ENCODE measurements at places on chromosomes 2 and 18. TPM values are rescaled to one million over a fixed set of nuclear protein-coding genes. Genes with fewer than 3 reads are reported as not detected.
A peak's percentile ranks its signal among the peaks of the same experiment; 100 is the strongest.

Gene TTC39C
- 20.1 TPM for total RNA-seq

Gene SERPINB12
- not detected for total RNA-seq

Gene NMS
- total RNA-seq = not detected

Gene MC4R
- total RNA-seq = 1.0 TPM

Gene CFC1
- not detected for total RNA-seq

Gene LYPD6
- 2.8 TPM for total RNA-seq

Gene DPYSL5
- 235 TPM for total RNA-seq

Gene IL1B
- total RNA-seq = 1.2 TPM

Gene SATB2
- 11.1 TPM for total RNA-seq

Gene ALLC
- 0.49 TPM for total RNA-seq

Gene IFT172
- 39.0 TPM for total RNA-seq

Gene TSPYL6
- total RNA-seq = 0.83 TPM

Gene HAAO
- 0.64 TPM for total RNA-seq

Gene POTEI
- 0.08 TPM for total RNA-seq

Gene BCL2L11
- 9.1 TPM for total RNA-seq

Gene TRIM54
- 0.45 TPM for total RNA-seq

- ATAC-seq = peak; percentile 61
Observed at GRCh38 chr2:175855794-175856453, 146.1 kb downstream of the LNPK start.

- peak; percentile 86 for ATAC-seq
Observed at GRCh38 chr2:67322353-67323001, 74.7 kb upstream of the ETAA1 start.

DNA sequence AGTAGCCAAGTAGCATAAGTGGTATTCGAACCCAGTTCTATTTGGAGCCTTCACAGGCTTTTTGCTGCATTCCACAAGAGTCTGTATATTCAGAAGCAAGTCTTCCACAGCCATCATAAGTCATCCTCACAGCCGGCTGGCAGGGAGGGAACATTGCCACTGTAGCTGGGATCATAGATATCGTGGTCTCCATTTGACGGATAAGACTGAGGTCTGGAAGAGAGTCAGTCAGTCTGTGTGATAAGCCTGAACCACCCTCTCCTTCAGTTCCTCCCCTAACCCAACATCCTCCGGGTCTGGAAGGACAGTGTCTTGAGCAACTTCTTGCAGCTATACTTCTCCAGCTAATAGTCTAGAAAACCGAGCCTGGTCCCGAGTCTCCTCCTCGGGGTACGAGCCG is 17.0 kb upstream of the C1QL2 start:
- ATAC-seq = no peak

- no peak for ATAC-seq
Observed at GRCh38 chr18:54090856-54091255, 133.6 kb downstream of the MBD2 start.

GRCh38 chr18:57698571-57699276 is 77.1 kb upstream of the NARS1 start:
- peak; percentile 89 for ATAC-seq

GRCh38 chr2:16747257-16747656 is 81.6 kb upstream of the CYRIA start:
- ATAC-seq = no peak

DNA sequence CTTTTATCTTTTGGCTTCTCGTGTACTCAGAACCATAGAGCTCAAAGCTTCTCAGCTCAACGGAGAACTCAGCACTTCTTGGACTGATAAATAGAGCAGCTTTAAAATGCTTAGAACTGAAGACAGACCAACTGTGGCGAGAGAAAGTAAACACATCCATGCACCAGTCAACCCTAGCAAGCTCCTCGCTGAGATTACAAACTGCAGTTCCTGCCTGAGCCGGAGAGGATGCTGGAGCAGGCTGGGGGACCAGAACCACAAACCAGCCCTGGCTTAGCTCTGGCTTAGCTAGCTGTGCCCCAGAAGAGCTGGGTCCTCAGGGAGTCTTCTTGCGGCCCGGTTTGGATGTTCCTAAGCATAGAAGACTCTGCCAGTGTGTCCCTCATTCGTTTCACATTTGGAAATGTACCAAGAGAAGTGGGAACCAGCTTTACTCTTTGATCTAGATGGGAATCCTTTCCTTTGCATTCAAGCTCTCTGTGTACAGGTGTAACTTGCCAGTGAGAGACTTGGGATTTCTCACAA is 5.6 kb downstream of the PAX8 start:
- ATAC-seq = no peak

DNA sequence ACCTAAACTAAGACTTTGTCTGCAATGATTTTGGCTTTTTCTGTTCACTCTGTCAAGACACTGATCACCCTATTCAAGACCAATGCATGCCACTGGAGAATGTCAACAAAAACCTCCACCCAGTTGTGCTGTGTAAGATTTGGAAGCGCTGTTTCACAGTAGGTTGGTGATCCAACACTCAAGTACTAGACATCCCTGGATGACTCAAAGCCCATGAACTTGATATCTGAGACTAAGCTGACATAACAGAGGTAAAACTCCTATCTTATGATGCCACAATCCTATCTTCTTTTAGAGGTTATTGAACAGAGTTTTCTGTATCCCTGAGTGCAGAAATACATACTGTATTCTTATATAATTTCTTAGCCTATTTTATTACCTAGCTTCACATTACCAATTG is 251.3 kb upstream of the ETAA1 start:
- ATAC-seq = no peak

GRCh38 chr18:22034276-22034675 is 135.1 kb upstream of the GATA6 start:
- ATAC-seq = no peak

DNA sequence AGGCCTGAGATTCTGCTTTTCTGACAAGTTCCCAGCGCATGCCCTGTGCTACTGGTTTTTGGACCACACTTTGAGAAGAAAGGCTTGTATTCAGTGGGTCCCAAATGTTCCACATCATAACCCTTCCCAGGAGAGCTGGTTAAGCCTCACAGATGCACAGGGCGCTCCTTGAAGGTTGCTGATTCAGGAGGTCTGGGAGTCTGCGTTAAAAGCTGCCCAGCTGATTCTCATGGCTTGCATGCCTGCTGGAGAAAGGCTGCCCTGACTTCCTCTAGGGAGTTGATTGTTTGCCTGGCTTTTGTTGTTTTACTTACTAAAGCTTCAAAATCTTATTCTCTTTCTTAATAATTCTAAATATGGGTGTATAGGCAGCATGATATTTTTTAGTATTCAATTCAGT is 20.7 kb downstream of the CRYGD start:
- no peak for ATAC-seq

GRCh38 chr18:13461469-13461868 is 242.9 kb downstream of the LDLRAD4 start:
- ATAC-seq = no peak

GRCh38 chr18:23964282-23965238 is 50.0 kb upstream of the TTC39C start:
- ATAC-seq = no peak

DNA sequence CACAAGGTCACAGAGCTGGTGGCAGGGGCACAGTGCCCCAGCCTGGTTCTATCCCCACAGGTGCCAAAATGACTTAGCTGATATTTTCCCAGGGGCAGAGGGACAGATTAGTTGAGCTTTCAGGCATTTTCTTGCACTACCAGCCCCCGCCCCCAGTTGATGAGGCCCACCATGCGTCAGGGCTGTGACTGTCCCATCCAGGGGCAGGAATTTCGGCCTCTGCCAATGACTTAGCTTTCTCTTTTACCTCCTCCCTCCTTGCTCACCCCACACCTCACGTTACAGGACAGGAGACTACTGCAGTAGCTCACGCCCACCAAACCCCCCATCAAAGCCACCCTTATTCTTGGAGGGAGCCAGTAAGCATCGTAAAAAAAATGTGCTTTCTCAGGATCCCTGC is 31.5 kb downstream of the MRO start:
- no peak for ATAC-seq

GRCh38 chr2:29050591-29050990 is 23.7 kb downstream of the PCARE start:
- ATAC-seq = no peak

DNA sequence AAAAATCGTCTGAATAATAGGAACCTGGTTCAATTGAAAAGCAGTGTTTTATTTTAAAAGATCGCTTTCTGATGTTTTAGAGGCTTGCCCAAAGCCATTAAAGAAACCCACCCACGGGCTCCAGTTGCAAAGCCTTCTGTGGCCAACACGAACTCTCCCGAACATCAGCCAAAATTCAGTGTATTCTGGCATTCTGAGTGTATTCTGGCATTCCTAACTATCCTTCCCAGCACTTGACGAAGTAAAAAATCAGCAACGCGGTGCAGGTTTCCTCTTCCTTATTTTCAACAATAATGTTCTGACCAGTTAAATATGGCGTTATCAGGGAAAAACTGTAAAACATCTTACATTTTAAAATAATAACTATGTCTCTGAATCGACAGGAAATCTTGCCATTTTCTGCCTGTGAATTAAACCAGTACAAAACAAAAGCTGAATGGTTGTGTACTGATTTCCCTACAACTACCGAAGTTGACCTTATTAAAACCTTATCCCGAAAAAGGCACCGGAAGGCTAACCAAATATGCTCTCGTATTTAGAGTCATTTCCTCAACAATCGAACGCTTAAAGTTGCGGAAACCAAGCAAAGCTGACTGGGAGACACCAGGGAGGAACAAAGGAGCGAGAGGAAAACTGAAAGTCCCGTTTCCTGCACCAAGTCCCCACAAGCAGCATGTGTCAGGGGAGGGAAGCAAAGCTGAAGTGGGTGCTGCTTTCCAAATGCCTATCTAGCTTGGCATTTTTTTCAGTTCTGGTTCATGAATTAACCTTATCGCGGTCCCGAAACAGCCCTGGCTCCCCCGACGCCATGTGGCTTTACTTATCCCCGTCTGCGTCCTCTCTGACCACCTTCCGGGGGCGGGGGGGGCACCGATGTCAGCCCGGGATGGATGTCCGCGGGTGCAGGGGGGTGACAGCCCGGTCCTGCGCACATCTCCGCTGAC is 44.3 kb downstream of the ZNF516 start:
- peak; percentile 77 for ATAC-seq

DNA sequence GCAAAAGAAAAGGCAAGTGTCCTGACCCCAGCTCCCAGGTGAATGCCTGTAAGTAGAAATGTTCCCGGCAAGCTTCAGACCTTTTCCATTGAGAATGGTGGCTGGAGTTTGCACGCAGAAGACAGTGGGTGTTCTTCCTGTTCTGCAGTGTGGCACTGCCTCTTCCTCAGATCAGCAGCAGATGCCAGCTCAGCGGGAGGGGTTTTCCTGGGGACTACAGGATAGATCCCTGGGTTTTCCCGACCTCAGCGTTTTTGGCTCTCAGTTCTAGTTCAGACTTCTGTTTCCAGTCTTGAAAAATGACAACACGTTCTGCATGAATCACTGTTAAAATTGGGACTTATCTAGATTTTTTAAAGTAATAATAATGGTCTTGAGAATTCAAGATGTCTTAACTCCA is 39.2 kb downstream of the GRHL1 start:
- ATAC-seq = no peak

- no peak for ATAC-seq
Observed at GRCh38 chr2:8314063-8314462, 367.8 kb upstream of the ID2 start.

GRCh38 chr18:37440206-37440605 is 125.4 kb downstream of the CELF4 start:
- ATAC-seq = no peak

GRCh38 chr18:13538630-13539029 is 187.7 kb downstream of the FAM210A start:
- ATAC-seq = no peak

DNA sequence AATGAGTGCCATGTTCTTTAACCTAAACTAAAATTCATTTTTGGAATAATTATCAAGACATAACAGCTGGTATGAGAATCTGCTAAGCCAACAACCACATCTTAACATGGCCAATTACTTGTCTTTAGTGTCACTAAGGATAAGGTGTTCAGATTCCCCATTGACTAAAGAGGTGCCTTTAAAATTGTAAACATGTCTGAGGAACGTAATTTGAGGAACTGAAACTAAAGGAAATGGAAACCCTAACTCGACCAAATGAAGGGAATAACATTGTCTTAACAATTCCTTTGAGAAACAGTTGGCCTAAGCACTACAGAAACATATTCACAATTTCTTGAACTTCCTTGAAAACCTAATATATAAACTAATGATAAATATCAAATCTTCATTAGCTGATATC is 355.4 kb upstream of the GULP1 start:
- ATAC-seq = no peak

GRCh38 chr2:120560330-120560729 is 175.3 kb upstream of the GLI2 start:
- ATAC-seq = no peak

- ATAC-seq = no peak
Observed at GRCh38 chr18:30676053-30676480, 366.5 kb downstream of the DSC3 start.

DNA sequence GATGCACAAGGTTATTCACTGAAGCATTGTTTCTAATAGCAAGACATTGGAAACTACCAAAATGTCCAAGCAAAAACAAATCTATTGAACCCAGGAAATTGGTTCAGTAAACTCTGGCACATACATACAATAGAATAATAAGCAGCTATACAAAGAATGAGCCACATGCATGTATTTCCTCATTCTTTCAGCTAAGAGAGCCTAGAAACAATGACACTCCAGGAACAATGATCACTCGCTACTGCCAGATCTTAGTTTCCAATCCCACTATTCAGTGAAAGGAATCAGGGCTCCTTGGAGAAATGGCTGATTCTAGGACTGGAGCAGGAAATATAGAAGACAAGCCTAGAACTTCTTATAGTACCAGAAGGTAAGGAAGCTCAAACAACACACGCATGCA is 221.9 kb upstream of the AGAP1 start:
- ATAC-seq = no peak

GRCh38 chr2:240886678-240887609 is 9.0 kb downstream of the MAB21L4 start:
- ATAC-seq = no peak

- no peak for ATAC-seq
Observed at GRCh38 chr2:109386004-109386695, 227.6 kb downstream of the SEPTIN10 start.

DNA sequence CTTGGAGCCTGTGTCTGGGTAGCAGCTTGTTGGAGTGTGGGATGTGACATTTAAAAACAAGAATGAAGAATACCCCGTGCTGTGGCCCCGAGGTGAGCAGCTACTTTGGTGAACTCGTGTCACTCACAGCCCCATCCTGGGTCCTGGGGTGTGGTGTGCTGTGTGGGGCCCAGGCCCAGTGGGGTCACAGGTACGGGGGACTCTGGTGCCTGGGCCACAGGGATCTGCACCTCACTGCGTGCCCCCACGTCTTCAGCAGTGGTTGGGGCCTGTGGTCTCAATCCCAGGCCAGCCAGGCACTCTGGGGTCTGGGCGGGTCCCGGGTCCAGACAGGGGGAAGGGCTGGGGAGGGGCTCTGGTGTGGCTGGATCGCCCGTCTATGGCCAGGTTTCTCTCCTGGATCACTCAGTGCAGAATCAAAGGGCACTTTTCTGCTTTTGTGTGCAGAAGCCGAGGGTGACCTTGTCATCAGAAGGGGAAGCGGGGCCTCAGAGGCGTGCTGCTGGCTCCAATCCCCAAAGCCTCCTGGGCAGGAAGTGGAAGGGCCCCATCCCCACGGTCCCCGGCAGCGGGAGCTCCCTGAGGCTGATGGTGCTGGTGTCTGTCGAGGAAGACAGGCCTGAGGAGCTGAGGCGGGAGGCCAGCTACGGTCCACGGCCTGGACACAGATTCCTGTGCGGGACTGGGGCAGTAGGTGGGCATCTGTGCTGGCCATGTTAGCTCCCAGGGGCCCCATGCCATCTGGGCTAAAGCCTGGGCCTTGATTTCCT is 1.4 kb downstream of the GPR35 start:
- ATAC-seq = peak; percentile 41
